ENCODE measurements at places on chromosomes 1 and 21. TPM values are rescaled to one million over a fixed set of nuclear protein-coding genes. Genes with fewer than 3 reads are reported as not detected.

DNA sequence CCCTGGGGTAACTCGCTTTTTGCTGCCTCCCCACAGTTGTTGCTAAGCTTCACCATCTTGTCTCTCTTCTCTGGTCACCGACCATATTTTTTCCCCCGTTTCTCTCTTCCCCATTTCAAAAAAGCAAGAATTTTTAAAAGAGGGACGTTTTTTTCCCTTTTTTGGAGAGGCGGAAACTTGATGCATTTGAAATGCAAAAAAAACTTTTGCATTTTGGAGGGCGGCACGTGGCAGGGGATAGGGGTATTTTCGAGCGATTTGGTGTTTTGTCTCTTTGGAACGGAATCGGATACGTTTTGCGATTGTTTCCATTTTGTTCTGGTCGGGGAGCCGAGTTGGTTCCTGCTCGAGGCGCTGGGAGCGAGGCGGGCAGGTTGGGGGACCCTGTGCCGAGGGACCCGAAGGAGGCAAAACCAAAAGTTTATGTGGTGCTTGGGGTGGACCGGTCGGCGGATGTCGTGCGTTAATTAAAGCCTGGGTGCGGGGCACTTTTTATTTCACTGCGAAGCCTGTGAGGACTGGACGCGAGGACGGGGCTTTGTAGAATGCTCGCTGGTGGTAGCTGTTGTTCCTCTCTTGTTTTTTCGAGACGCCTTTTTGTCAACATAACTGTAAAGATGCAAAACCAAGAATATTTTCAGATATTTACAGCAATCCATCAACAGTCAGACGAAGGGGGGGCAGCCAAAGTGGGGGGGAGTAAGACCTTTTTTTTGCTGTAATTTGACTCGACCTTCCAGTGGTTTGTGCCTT lies 884 bp downstream of the H3-3A start:
- H3K4me1 ChIP-seq: peaks cover 28% of the 10 kb centered on the region
- DNase-seq: peak; percentile 62
- no peaks in the 10 kb centered on the region for H3K27me3 ChIP-seq
- H3K27ac ChIP-seq: peak overlapping the region; percentile 100
- H3K4me3 ChIP-seq: peak overlapping the region; percentile 92

DNA sequence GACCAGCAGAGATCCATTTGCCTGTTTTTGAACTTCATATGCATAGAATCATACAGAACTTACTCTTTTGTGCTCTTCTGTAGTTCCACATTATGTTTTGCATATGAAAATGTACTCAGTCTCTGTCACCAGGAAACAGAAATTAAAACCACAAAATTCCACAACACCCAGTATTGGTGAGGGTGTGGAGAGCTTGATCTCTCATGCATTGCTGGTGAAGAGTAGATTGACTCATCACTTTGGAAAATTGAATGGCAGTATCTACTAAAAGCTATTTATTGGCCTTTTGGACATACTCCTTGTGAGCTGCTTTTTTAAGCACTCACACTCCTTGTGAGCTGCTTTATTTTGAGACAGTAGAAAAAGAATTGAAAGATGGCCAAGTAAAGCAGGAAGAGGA lies 43.3 kb downstream of the VTCN1 start:
- H3K36me3 ChIP-seq: no peaks in the 10 kb centered on the region
- H3K4me1 ChIP-seq: peaks cover 6% of the 10 kb centered on the region
- no peak overlapping the region for H3K27ac ChIP-seq
- no peak for DNase-seq
- no peaks in the 10 kb centered on the region for H3K27me3 ChIP-seq

DNA sequence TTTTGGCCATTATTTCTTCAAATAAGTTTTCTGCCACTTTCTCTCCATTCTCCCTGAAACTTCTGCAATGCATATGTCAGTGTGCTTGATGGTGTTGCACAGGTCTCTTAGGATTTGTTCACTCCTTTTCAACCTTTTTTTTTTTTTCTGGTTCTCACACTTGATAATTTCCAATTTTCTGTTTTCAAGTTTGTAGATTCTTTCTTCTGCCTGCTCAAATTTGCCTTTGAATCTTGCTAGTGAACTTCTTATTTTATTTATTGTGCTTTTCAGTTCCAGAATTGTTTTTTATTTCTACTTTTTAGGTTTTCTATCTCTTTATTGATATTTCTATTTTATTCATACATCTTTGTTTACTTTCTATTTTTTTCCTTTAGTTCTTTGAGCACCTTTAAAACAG lies 48.4 kb upstream of the PTPRC start:
- H3K4me3 ChIP-seq: no peak overlapping the region
- no peak for DNase-seq
- no peak overlapping the region for H3K27ac ChIP-seq
- H3K36me3 ChIP-seq: no peaks in the 10 kb centered on the region

DNA sequence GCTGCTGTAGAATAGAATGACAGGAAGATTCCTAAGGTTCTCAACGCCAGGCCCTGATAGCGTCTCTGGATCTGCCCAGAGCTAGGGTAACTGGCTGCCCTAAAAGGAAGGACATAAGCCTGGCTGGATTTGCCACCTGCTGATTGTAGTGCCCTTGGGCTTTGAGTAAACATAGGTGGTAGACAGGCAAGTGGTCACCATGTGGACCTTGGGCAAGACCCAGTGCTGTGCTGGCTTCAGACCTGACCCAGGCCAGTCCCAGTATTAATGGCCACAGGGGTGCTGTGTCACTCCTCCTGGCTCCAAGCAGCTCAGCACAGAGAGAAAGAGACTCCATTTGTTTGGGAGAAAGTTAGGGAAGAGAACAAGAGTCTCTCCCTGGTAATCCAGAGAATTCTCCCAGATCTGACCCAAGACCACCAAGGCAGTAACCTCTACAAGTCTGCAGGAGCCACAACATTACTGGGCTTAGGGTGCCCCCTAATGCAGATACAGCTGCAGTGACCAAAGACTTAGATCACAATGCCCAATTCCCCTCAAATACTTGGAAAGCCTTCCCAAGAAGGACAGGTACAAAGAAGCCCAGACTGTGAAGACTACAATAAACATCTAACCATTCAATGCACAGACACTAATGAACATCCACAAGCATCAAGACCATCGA lies 44.5 kb downstream of the PHTF1 start:
- H3K4me1 ChIP-seq: no peaks in the 10 kb centered on the region
- peaks cover 14% of the 10 kb centered on the region for H3K36me3 ChIP-seq
- no peak overlapping the region for H3K4me3 ChIP-seq
- H3K27me3 ChIP-seq: no peaks in the 10 kb centered on the region
- peak; percentile 25 for DNase-seq

DNA sequence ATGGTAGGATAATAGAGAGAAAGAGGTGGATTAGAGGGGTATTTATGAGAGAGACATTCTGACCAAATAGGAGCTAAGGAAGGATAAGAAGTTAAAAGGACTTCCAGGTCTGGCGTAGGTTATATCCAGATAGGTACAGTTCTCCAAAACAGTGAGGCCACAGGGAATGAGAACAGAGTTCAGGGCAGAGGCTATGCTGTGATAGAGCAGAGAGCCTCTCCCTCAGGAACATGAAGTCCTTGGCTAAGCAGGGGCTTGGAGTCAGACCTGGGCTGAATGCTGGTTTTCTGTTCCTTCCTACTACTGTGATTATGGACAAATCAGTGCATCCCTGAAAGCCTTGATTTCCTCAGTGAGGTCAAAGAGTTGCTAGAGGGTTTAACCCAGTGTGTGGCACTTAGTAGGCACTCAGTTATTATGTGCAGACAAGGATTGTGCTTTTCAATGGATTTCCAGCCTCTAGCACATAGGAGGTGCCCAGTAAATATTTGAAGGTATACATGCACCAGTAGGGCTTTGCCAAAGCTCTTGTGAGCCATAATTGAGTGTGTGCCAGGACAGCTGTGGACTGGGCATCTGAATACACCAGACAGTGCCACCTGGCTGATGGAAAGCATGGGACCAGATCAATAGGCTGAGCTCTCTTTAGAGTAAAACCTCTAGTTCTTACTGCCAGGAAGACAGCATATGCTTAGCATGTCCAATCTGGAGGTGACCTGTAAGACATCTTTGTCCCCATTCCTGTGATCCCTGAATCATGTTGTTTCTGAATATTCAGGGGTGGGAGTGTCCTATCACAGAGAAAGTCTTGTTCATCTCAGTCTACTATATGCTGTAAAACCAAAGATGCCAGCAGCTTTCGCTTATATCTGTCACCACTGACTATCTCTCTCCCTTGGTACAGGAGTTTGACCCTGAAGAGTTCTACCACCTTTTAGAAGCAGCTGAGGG lies 111.1 kb downstream of the PIK3R3 start:
- no peak for DNase-seq
- no peak overlapping the region for H3K4me3 ChIP-seq
- no peak overlapping the region for H3K27ac ChIP-seq
- 0 out of 2 replicates have a peak, but pooled peaks cover 2% of the 10 kb centered on the region for H3K4me1 ChIP-seq
- no peaks in the 10 kb centered on the region for H3K27me3 ChIP-seq
- H3K36me3 ChIP-seq: peaks cover 7% of the 10 kb centered on the region

- H3K36me3 ChIP-seq: 0 out of 2 replicates have a peak, but pooled peaks cover 4% of the 10 kb centered on the region
- no peaks in the 10 kb centered on the region for H3K4me1 ChIP-seq
- no peak overlapping the region for H3K4me3 ChIP-seq
- H3K27ac ChIP-seq: no peak overlapping the region
- H3K27me3 ChIP-seq: no peaks in the 10 kb centered on the region
Observed at GRCh38 chr21:20419772-20420171, 578.4 kb upstream of the NCAM2 start.

- no peaks in the 10 kb centered on the region for H3K4me1 ChIP-seq
- no peaks in the 10 kb centered on the region for H3K27me3 ChIP-seq
- no peak for DNase-seq
- no peaks in the 10 kb centered on the region for H3K36me3 ChIP-seq
Observed at GRCh38 chr1:227395426-227396028, 77.2 kb upstream of the CDC42BPA start.

GRCh38 chr1:42046761-42047507 lies 106.3 kb upstream of the GUCA2B start:
- no peak overlapping the region for H3K27ac ChIP-seq
- no peaks in the 10 kb centered on the region for H3K36me3 ChIP-seq
- H3K4me1 ChIP-seq: no peaks in the 10 kb centered on the region
- no peaks in the 10 kb centered on the region for H3K27me3 ChIP-seq
- no peak for DNase-seq

- no peak overlapping the region for H3K27ac ChIP-seq
- H3K4me1 ChIP-seq: no peaks in the 10 kb centered on the region
- H3K36me3 ChIP-seq: no peaks in the 10 kb centered on the region
- H3K4me3 ChIP-seq: no peak overlapping the region
Observed at GRCh38 chr1:245742896-245743295, 588.1 kb downstream of the KIF26B start.

- no peaks in the 10 kb centered on the region for H3K36me3 ChIP-seq
- H3K27ac ChIP-seq: no peak overlapping the region
- no peaks in the 10 kb centered on the region for H3K4me1 ChIP-seq
- no peak for DNase-seq
Observed at GRCh38 chr1:6893388-6893787, 108.1 kb downstream of the CAMTA1 start.

GRCh38 chr1:109248797-109249629 lies at the start of gene CELSR2:
CELSR2 (plus strand) TSS chr1:109249539; CDS start chr1:109250080, 541 bp downstream.
- H3K27ac ChIP-seq: no peak within 1 kb of the TSS
- peak within 1 kb of the TSS; percentile 57 for H3K4me3 ChIP-seq
- H3K27me3 ChIP-seq: peaks cover 12% of the 10 kb centered on the region
- H3K36me3 ChIP-seq: no peaks in the 10 kb centered on the region

GRCh38 chr1:151156515-151156819 lies at the start of gene TNFAIP8L2:
TNFAIP8L2 (plus strand) TSS chr1:151156649; CDS start chr1:151158698, 2,049 bp downstream.
- no peaks in the 10 kb centered on the region for H3K27me3 ChIP-seq
- peaks cover 5% of the 10 kb centered on the region for H3K4me1 ChIP-seq
- peak; percentile 44 for DNase-seq
- H3K27ac ChIP-seq: peak within 1 kb of the TSS; percentile 32
- no peak within 1 kb of the TSS for H3K4me3 ChIP-seq

DNA sequence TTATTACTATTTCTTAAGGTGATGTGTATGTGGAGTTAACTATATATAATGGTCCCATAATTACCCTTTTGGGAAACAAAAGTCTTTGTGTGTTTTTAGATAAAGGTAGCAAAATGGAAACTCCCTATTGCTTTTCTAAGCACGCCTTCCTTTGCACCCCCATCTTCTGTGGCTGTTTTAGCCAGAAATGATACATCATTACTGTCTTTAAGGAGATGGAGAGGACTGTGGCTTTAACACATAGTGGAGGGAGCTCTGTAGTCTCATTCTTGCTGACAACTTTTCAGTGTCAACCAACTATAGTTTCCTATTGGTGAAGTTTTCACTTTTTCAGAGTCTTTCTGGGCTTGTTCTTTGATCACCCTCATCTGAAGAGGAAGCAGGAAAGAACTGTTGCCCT lies 1.0 kb downstream of the APOBEC4 start:
- no peak overlapping the region for H3K4me3 ChIP-seq
- no peaks in the 10 kb centered on the region for H3K27me3 ChIP-seq
- no peaks in the 10 kb centered on the region for H3K36me3 ChIP-seq
- no peaks in the 10 kb centered on the region for H3K4me1 ChIP-seq
- no peak overlapping the region for H3K27ac ChIP-seq

- H3K36me3 ChIP-seq: no peaks in the 10 kb centered on the region
- H3K27ac ChIP-seq: no peak overlapping the region
- no peak for DNase-seq
- no peak overlapping the region for H3K4me3 ChIP-seq
Observed at GRCh38 chr21:38142224-38142623, 114.6 kb upstream of the KCNJ15 start.

GRCh38 chr1:172826096-172826741 lies 167.3 kb downstream of the FASLG start:
- H3K36me3 ChIP-seq: no peaks in the 10 kb centered on the region
- H3K4me3 ChIP-seq: no peak overlapping the region
- peak; percentile 73 for DNase-seq

- H3K4me3 ChIP-seq: no peak overlapping the region
- DNase-seq: no peak
- no peak overlapping the region for H3K27ac ChIP-seq
- no peaks in the 10 kb centered on the region for H3K36me3 ChIP-seq
- H3K4me1 ChIP-seq: no peaks in the 10 kb centered on the region
Observed at GRCh38 chr1:233815865-233816264, 88.6 kb upstream of the SLC35F3 start.

DNA sequence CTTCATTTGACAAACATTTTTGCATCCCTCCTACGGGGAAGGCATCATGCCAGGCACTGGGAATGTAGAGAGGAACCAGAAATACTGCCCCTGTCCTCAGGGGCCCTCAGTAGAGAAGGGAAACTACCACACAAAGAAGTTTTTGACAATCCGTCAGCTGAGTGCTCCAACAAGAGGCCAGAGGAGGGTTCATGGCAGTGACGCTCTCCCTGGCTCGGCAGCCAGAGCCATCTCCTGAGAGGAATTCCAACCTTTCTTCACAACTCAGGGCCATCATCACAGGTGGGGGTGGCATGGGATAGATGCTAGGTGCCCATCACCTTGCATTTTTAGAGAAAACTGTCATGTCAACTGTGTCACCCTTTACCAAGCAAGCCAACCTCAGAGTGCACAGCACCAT lies 154.1 kb downstream of the HIVEP3 start:
- no peaks in the 10 kb centered on the region for H3K4me1 ChIP-seq
- H3K27ac ChIP-seq: no peak overlapping the region
- no peak overlapping the region for H3K4me3 ChIP-seq
- H3K36me3 ChIP-seq: no peaks in the 10 kb centered on the region
- DNase-seq: no peak
- H3K27me3 ChIP-seq: no peaks in the 10 kb centered on the region

The HSD3B2 gene
- not detected for total RNA-seq

The KCNJ9 gene
- total RNA-seq: 0.08 TPM

The AKR7A3 gene
- not detected for total RNA-seq

The FCMR gene
- total RNA-seq: not detected

The GFI1 gene
- total RNA-seq: not detected

The INAVA gene
- total RNA-seq: 43.9 TPM

The CFAP141 gene
- not detected for total RNA-seq

The TP73 gene
- 3.4 TPM for total RNA-seq

The HFM1 gene
- total RNA-seq: 3.3 TPM

Data from GM23338 (cell line).